ENCODE measurements at places on chromosomes 4 and X.
A peak's percentile ranks its signal among the peaks of the same experiment; 100 is the strongest.

DNA sequence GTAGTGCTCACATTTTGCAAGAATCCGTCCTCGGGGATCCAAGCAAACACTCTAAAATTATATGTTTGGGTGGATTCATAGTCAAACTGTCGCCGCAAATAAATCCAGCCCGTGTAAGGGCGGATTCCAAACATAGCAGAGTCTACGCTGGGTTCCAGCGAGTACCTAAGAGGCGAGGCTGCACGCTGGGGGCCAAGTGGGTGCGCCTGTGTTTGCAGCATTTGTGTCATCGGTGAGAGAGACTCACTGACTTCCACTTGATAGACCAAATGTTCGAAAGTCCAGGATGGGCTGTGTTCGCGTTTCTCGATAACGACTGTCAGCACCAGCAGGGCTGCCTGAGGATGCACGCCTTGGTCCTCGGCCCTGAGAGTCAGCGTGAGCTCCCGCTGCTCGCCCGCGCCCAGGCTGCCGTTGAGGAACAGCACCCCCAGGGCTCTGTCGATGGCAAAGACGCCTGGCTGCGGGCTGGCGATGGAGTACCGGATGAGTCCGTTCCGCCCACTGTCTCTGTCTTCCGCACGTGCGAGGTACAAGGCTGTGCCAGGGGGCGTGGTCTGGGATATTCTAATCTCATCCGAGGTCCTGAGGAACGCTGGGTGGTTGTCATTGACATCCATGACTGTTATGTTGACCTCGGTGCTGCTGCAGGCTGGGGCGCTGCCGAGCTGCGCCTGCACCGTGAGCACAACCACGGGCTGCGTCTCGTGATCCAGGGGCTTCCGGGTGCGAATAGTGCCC is 158.7 kb downstream of the DCHS2 start:
- DNase-seq, result peak; percentile 48

GRCh38 chr4:138190452-138190858 is 51.7 kb downstream of the SLC7A11 start:
- no peak for DNase-seq

GRCh38 chrX:147550217-147550616 is 361.5 kb upstream of the FMR1 start:
- no peak for DNase-seq

DNA sequence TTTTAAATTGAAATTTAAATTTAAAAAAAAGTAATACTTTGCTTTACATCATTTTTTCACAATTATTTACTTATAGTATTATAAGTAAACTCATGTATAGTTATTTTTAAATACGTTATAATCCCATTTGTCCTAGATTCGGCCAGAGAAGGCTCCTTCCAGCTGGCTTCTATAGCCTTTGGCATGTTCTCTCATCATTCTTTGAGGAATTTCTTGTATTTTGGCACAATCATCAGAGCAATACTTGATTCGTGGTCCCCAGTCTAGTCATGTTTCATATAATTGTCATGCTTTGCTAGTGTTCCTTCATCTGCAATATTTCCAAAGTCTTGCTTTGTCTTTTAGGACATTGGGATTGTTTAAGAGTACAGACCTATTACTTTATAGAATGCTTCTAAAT is 1037.9 kb upstream of the AGA start:
- DNase-seq, result no peak

DNA sequence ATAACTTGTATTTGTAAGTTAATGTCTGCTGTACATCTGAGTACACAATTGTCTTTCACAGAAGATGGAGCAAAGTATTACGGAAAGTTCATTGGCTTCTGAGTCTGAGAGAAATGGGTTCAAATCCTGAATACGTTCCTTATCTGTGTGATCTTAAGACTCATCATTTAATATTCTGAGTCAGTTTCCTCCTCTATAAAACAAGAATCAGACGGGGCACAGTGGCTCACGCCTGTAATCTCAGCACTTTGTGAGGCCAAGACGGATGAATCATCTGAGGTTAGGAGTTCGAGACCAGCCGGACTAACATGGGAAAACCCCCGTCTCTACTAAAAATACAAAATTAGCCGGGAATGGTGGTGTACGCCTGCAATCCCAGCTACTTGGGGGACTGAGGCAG is 57.8 kb downstream of the APBB2 start:
- no peak for DNase-seq

DNA sequence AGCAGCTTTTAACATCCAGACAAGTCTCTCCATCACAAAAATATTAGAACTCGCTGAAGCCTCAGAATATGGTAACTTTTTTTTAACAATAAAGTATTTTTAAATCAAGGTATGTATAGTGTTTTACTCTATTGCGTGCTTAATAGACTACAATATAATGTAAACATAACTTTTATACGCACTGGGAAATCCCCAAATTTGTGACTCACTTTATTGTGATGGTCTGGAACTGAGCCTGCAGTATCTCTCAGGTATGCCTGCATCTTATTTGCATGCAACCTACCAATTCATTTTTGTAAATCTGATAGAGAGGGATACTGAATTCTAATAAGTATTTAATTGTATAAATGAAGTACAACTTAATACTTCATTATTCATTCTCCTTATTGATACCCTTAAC is 823.5 kb downstream of the ADGRL3 start:
- DNase-seq, result no peak

DNA sequence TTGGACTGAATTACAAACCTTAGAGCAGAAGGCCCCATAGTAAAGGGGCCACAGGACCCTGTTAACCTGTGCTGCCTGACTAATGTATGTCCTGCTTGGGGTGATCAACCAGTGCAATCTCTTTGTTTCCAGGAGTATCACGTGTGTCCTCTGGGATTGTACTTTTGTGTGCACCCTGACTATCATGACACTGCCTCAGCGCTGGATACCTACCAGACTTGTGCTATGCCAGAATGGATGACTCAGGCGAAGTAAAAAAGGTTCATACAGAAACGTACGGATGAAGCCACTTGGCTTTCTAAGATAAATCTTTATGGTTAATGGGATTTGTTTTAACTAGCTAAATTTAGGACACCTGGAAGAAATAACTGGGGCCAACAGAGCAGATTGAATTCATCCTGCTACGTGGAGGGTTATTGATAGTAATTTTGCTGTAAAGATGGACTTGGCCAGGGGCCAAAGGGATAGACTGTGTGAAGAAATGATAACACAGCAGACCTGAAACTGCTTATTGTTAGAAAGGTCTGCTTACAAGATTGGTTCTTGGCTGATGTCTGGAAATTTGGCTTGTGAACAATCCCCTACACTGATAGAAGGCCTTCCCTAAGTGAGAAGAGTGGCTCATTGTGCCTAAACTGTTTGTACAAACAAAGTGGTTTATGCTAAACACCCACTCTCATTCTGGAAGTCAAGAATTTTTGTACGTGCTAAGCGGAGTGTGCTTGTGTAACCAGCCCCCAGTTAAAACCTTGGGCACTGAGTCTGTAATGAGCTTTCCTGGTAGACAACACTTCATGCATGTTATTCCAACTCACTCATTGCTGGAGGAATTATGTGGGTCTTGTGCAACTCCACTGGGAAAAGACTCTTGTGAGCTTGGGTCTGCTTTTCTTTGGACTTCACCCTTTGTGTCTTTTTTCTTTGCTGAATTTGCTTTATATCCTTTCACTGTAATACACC is 750.5 kb upstream of the HTR2C start:
- DNase-seq, result no peak

DNA sequence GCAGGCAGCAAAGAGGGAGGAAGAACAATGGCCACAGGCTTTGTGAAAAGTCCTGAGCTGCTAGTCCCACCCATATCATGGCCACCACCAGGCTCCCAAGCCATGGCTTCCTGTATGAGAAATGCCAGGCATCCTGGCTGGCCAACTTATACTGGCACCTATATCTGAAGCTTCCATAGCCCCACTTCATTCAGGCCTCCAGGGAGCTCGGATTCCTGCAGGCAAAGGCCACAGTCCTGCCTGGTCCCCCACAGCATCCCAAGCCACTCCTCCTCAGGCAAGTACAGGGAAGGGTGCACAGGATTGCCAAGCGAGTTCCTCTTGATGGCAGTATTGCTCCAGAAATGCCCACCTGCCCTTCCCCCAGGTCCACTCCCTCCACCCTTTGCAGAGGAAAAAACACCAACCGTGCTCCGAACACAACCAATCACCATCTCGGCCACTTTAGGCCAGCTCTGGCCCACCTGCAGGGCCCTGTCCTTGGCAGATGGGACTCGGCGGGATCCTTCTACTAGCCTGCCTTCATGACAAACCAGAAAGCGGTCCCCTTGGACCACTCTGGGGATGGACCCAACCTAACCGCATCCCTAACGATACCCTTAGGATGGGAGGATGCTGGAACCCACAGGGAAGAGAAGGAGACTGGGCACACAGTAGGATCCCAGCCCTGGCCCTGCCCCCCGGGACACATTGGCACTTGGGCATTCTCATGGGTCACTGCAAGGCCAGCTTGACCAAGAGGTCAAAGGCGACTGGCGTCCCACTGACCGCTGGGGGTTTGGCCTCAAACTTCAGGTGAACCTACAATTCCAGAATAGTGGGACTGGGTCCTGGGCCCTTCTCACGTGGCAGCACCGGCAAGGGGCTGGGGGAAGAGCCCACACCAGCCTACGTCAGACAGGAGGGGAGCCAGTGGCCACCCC is 220.4 kb upstream of the AGTR2 start:
- DNase-seq, result no peak

- DNase-seq, result no peak
Observed at GRCh38 chrX:155127465-155127864, 56.2 kb downstream of the BRCC3 start.

DNA sequence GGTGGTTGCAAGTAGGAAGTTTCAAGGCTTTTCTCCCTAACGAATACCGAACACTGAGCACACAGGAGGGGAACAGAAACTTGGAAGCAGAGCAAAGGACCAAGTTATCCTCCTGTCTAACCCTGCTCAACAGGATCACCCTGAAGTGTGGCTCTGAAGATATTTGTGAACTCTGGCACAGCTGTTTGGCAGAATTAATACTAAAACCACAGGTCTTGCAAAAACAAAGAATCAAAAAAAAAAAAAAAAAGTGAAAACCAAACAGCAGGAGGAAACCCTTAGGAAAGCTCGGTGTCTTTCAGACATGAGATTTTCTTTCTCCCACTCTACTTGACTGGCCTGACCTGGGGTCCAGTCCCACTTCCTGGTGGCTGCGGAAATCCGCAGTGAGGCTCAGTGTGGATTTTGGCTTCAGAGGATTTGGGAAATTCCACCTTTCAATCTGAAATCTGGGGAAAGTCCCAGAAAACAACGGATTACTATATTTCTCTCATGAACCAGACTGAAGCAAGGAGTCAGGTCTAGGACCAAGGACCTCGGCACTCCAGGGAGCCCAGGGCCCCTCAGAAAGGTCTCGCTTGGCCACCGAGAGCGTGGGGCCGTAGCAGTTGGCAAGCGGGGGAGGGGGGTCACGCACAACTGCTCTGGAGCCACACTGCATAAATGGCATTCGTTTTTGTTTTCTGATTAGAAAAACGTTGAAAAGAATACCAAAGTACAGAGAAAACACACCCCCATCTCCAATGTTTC is 867 bp downstream of the TIFA start:
- DNase-seq, result peak; percentile 37

GRCh38 chr4:128830906-128831503 is 21.5 kb downstream of the JADE1 start:
- no peak for DNase-seq

- DNase-seq, result no peak
Observed at GRCh38 chr4:148845609-148846008, 403.4 kb upstream of the NR3C2 start.

- peak; percentile 16 for DNase-seq
Observed at GRCh38 chrX:2781698-2782097, 29.9 kb downstream of the XG start.

DNA sequence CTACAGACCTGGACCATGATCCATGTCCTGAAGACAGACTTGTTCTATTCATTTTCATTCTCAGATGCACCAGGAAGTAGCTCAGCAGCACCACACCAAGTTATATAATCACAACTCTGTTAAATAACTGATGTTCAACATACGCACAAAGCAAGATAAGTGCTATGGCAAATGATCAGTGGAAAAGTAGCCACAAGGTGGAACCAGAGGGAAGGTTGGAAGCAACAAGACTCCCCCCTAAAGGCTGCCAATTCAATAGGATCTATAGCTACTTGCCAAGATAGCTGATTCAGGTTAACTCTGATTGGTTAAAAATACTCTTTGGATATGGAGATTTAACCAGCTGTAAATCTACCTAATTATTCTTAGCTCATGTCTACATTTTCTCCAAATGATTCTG is 23.7 kb upstream of the FAM47B start:
- DNase-seq, result peak; percentile 36

- DNase-seq, result peak; percentile 3
Observed at GRCh38 chrX:37302569-37302968, 46.6 kb upstream of the PRRG1 start.

DNA sequence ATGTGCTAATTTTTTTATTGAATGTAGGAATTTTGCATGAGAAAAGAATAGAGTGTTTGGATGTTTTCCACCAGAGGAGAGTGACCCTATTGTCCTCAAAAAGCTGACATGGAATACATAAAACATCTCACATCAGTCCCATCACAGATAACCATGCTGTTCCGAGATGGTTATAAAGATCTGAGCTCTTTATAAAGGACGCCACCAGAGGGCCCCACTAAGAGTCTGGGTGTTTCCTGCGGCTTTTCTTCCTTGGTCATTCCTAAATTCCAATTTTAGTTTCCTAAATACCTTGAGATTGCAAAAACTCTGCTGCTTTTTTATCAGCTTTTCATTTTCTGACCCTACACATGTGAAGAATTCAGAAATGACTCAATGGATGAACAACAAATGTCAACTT is 504.5 kb upstream of the FRG1 start:
- DNase-seq, result peak; percentile 5

DNA sequence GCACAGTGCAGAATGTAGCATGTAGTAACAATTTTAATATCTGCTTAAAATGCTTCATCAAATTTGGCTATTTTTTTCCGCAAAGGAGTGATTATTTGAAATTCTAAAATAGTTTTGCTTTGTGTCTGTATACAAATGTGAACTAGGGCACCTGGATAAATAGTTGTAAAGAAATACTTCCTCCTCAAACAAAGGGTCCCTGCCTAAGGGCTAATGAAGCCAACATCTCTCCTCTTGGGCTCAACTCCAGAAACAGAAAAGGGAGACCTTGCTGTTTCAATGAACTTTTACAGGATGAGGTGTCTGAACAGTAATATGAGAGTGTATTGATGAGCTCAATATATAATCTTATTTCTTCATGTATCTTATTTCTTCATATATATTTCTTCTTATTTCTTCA is 30.8 kb upstream of the SCOC start:
- no peak for DNase-seq

DNA sequence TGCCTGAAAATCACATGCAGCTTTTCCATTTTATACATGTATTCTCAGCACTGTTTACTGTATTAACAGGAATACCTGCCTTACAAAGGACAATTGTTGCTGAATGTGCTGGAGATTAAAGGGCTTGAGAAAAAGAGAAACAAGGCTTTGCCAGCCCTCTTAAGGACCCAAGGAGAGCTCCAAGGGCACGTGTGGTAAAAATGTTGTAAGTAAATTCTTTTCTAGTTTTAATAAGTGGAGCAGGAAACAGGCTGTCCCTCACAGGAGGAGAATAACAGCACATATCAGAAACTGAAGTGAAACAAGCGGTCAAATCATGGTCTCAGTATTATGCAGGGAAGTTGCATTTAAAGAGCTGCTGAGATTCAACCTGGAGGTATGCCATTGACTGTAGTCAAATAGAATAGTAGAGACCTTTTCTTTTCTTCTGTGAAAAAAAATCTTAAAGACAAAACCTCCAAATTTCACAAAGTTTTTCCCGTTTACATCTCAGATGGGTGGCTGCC is 18.5 kb downstream of the IGFBP7 start:
- DNase-seq, result no peak

- no peak for DNase-seq
Observed at GRCh38 chrX:24306440-24306839, 7.4 kb downstream of the SUPT20HL2 start.

- no peak for DNase-seq
Observed at GRCh38 chrX:100315566-100315965, 94.5 kb downstream of the PCDH19 start.
